ENCODE measurements at places on chromosomes 11 and 22.
A peak's percentile ranks its signal among the peaks of the same experiment; 100 is the strongest.

DNA sequence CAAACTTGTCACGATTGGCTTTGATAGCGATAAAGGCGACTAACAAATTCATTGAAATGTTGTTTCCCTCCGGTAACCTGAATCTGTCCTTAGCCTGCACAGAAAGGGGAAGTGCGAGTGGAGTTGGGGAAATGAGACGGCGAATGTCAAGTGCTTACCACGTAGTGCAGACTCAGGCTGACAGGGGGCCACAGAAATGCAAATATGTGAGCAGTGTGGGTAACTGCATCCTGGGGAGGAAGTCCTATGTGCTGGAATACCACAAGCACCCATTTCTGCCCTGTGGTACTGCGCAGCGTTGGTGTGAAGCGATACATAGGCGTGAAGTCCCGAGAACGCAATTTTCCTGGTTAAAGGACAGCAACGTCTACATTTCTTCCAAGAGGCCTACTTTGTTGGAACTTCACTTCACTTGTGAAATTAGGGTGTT is 869 bp upstream of the EIF4ENIF1 start:
- peak overlapping the region; percentile 94 for H3K27ac ChIP-seq
- H3K4me1 ChIP-seq, result peaks cover 16% of the 10 kb centered on the region
- peaks cover 16% of the 10 kb centered on the region for H3K36me3 ChIP-seq
- no peaks in the 10 kb centered on the region for H3K27me3 ChIP-seq
- peak overlapping the region; percentile 96 for H3K4me3 ChIP-seq

- no peak overlapping the region for H3K27ac ChIP-seq
- H3K36me3 ChIP-seq, result no peaks in the 10 kb centered on the region
- DNase-seq, result no peak
- no peak overlapping the region for H3K4me3 ChIP-seq
Measured at GRCh38 chr11:13302420-13302958, 24.9 kb downstream of the BMAL1 start.

GRCh38 chr22:42385696-42386095 is 46.5 kb downstream of the NFAM1 start:
- no peak overlapping the region for H3K4me3 ChIP-seq

- H3K27ac ChIP-seq, result no peak overlapping the region
- H3K36me3 ChIP-seq, result no peaks in the 10 kb centered on the region
- H3K4me3 ChIP-seq, result no peak overlapping the region
- DNase-seq, result no peak
- no peaks in the 10 kb centered on the region for H3K27me3 ChIP-seq
Measured at GRCh38 chr11:46686886-46687795, 13.3 kb downstream of the ARHGAP1 start.

GRCh38 chr22:43883012-43883661 is 8.7 kb downstream of the PNPLA5 start:
- no peaks in the 10 kb centered on the region for H3K36me3 ChIP-seq
- H3K4me3 ChIP-seq, result no peak overlapping the region
- no peaks in the 10 kb centered on the region for H3K4me1 ChIP-seq
- H3K27ac ChIP-seq, result no peak overlapping the region

GRCh38 chr11:63019506-63019905 is 3.9 kb upstream of the SLC22A8 start:
- H3K27ac ChIP-seq, result no peak overlapping the region
- H3K4me3 ChIP-seq, result no peak overlapping the region
- no peak for DNase-seq
- H3K36me3 ChIP-seq, result no peaks in the 10 kb centered on the region

Measured in Panc1 (cell line).